Forelimb muscle (tissue), 1 donor: ENCODE measurements at places on chromosomes 12 and 14. TPM values are rescaled to one million over a fixed set of nuclear protein-coding genes. Genes with fewer than 3 reads are reported as not detected.

GRCh38 chr12:64178122-64178521 lies 44.0 kb downstream of the KICS2 start:
- no peak for DNase-seq

DNA sequence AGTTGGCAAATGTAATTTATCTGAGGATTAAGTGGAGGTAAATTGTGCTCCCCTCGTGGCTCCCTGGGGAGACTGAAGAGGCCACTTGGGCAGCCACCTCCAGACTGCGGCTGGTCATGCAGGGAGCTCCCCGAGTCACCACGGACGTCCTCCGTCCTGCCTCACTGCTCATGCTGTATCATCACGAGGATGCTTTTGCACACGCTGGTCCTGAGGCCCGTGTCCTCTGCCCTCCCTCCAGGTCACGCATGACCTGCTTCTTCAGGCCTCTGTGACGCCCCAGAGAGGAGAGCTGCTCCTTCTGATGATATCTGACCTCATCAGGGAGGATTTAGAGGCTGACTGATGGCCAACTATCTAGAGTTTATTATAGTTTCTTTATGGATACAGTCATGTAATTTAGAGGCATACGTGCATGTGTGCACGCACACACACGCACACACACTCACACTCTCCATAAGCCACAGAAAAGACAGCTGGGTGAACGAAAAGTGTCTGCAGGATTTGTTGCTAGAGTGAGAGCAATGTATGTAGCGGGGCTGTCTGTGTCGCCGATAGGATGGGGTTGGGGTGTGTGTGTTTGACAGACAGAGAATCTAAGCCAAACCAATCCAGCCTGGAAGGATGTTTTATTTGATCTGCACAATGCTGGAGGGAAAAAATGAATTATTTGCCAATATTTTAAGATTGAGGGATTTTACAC lies 160.0 kb downstream of the ADGRD1 start:
- DNase-seq = no peak

DNA sequence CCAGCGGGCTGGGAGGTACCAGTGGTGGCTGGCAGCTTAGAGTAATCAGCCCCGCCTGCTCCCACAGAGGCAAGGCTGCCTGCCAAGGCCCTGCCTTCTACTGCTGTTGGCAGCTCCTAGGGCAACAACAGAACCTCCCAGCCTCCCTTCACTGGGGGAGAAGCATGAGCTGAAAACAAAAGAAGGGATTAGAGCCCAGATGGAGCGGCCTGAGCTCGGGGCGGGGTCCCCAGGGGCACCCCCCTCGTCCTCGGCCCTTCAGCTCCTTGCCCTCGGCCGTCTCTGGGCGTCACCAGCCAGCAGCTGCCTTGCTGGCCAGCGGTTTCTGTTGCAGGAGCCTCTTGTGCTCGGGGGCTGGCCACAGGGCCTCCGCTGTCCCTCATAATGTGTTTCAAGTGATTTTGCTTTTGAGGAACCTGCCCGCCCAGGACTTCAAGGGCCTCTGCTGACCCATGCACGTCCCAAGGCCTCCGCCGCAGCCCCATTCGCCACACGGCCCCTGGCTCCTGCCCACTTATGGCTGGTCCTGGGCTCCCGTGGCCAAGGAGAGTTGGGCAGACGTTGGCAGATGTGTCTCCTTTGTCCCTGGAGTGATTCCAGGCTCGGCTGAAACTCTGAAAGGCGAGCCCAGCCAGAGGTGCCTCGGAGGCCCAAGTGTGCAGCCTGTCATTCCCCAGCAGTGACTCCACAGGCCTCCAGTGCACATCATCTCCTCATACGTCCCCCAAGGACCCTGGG lies 49.7 kb downstream of the PSMA6 start:
- DNase-seq = peak; percentile 35

DNA sequence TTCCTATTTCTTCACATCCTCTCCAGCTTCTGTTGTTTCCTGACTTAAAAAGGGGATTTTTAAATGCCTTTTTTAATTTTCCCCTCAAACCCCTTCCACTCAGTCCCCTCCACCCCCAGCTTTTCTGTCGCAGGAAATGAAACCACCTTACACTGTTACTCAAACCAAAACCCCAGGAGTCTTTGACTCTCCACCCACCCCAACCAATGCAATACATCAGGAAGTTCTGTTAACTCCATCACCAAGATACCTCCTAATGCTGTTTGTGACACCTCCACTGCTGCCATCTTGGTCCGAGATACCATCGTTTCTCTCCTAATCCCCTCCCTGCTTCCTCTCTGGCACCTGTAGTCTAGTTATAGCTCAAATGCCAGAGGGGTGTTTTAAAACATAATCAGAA lies 25.4 kb upstream of the CPM start:
- DNase-seq = no peak

GRCh38 chr12:56629459-56630179 lies 507 bp downstream of the BAZ2A start:
- DNase-seq = no peak

DNA sequence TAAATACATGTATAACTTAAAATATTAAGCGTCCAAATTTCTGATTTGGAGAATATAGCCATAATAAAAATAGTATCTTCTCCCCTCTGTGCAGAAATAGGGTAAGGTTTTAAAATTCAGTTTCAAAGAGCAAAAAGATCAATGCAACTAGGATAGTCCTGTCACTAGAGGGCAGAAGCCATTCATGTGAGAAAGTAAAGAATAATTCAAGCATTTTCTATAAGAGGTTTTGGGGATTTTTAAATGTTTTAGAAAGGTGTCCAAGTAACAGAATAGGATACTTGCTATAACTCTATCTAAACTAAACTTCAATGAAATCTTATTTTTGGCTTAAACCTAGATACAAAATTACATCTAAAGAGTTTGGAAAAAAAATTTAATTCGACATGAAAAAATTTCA lies 50.3 kb downstream of the ADAMTS20 start:
- DNase-seq = no peak

DNA sequence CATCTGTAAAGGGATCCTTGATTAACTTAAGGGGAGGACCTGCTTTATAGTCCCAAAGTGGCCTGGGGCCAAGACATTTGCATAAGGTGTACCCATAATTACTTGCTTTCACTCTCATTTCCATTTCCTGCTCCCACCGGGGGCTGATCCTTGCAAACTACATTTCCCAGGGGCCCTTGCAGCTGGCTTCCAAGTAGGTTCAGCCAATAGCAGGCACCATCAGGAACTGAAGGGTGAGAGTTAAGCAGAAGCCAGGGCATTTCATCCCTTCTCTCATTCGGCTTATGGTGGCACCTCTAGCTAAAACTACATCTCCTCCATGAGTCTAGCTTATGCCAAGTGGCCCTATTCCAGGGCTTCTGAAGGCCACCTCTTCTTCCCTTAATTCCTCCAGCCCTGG lies 88.8 kb downstream of the CCDC60 start:
- DNase-seq = no peak

DNA sequence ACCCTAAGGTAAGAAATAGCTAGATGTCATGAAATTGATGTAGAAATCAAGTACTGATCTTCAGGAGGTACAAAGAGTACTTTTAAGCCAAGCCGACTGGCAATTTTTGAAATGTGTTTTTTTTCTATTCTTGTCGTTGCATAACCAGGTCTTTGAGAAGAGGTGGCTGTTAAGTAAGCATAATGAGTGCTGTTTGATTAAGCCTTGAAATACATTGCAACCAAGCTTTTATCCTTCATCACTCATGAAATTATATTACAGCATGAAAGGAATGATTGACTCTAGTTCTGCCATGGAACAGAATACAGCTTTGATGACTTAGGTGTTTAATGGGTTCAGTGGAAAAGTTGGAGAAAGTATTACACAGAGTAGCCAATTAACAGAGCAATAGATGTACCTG lies 1720.2 kb upstream of the SEL1L start:
- no peak for DNase-seq

- DNase-seq = no peak
Observed at GRCh38 chr14:35085441-35085840, 36.3 kb downstream of the PPP2R3C start.

GRCh38 chr12:80230068-80230467 lies 130.7 kb downstream of the OTOGL start:
- DNase-seq = no peak

- DNase-seq = no peak
Observed at GRCh38 chr12:48973941-48974673, 2.6 kb upstream of the WNT10B start.

GRCh38 chr14:97164021-97164420 lies 366.8 kb downstream of the VRK1 start:
- no peak for DNase-seq

DNA sequence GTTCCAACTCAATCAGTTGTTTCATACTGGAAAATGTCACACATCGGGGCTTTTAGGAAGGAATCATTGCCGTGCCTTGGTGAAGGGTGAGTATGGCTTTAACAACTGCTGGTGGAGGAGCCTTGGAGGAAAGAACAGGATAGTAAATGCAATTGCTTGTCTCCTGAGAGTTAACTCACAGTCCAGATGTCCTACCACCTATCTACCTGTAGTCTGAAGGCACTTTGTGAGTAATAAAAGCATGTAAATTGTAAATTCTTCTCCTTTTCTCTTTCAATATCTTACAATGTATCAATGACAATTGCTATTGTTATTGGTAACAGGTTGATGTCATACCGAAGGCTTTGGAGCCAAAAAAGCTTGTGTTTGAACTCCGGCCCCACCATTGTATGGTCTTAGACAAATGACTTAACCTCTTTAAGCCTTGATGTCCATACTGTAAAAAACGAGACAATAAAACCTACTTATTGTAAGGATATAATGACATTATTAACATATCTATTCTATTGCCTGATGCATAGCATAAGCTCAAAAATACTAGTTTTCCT lies 397.4 kb downstream of the ADAMTS20 start:
- DNase-seq = no peak

DNA sequence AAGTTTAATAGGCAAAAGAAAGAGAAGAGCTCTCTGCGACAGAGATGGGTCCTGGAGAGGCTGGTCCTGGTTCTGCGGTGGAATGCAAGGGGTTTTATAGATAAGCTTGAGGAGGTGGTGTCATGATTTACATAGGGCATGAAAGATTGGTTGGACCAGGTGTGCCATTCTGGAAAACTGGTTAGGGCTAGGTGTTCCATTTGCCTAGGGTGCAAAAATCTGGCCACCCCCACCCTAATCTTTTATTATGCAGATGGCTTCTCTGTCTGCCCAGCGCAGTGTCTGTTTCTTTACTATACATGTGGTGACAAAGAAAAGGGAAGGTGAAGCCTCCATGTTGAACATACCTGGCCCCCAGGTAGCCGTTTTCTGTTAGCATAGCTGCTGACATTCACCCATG lies 65.4 kb downstream of the ERC1 start:
- no peak for DNase-seq

DNA sequence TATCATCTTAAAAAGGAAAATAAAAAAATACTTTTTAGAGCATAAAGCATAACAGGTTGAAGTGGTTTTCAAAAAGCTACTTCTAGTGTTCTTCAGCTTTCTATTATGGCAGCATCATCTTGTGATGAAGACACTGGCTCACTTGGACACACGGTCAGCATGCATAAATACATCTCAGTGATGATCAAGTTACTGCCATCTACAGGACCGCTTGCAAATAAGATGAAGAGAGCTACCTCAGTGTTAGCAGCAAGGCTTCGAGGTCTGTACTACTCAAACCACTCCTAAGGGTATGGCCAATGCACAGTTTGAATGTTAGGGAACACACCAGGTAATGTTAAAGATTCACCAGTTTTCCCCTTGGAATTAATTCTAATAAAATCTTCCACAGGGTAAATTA lies 58.8 kb downstream of the GALC start:
- DNase-seq = no peak

DNA sequence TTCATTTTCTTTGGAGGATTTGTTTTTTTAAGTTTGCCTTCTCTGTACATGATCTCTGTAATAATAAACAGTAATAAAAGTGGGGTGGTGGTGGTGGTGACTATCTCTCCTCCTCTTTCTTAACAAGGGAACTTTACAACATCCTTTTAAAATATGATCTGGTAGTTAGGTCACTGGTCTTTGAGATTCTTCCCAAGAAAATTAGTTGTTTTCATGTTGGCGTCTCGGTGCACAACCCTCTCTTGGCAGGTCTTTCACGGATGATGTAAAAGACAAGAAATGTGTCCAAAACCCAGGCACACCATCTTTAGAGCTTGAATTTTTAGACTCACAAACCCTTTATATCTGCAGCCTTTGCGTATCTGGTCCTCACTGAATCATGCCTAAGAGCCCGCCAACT lies 488.5 kb upstream of the TBX3 start:
- no peak for DNase-seq

DNA sequence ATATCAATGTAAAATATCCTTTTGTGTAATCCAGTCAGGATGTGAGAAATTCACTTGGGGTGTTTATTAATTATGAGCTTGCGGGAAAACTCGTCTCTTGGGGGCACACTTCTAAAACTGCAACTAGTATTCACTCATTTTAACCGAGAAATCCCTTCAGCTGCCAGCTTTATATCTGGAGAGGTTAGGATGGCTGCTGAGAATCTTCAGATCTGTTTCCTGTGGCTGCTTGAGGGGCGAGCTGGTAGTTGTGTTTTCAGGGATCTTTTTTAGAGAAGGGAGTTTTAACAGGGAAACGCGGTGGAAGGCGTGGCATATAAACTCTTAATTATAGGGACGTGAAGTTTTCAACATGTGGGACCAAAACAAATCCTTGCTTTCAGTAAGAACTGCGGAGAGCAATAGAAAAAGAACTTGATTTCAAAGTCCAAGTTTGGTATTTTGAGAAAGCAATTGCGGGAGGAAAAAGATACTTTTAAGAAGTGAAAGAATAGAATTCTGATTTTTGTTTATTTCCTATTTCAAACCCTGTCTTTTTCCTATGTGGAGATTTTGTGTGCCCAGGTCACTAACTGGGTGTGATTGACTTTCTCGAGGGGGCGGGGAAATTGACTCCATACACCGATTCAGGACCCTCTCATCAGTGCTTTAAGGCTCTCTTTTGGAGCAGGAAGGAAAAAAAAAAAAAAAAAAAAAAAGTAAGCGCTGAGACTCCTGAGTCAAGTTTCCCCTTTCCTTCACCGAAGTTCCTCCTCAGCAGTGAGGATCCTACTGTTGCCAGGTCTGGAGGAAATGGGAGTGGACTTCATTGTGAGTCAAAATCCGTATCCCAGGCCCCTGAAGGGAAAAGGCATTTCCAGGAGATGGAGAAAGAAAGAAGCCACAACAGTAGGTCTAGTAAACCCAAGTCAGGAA lies 1.1 kb downstream of the PPFIBP1 start:
- no peak for DNase-seq

GRCh38 chr14:66503532-66503931 lies 4.4 kb upstream of the GPHN start:
- DNase-seq = no peak

KRT83 gene
- not detected for polyA plus RNA-seq

DAD1 gene
- polyA plus RNA-seq = 111 TPM

LHX5 gene
- not detected for polyA plus RNA-seq

NANOG gene
- 0.13 TPM for polyA plus RNA-seq

AKAP6 gene
- polyA plus RNA-seq = 64.6 TPM

MMP14 gene
- polyA plus RNA-seq = 157 TPM

RD3L gene
- polyA plus RNA-seq = not detected

NPAS3 gene
- polyA plus RNA-seq = 4.0 TPM

IFI27L2 gene
- polyA plus RNA-seq = 9.8 TPM

LRP1-AS gene
- 0.77 TPM for polyA plus RNA-seq

NID2 gene
- 71.7 TPM for polyA plus RNA-seq

ZNF385A gene
- polyA plus RNA-seq = 22.1 TPM

PTCSC3 gene
- not detected for polyA plus RNA-seq

IQSEC3 gene
- 2.9 TPM for polyA plus RNA-seq

VASH1 gene
- 45.7 TPM for polyA plus RNA-seq

CLEC4D gene
- polyA plus RNA-seq = 0.23 TPM

TGM1 gene
- polyA plus RNA-seq = 0.86 TPM

EPYC gene
- polyA plus RNA-seq = not detected

MYO1H gene
- polyA plus RNA-seq = 0.33 TPM
